Brain (organoid and tissue), 16 donors: ENCODE measurements at places on chromosomes 1 and 21.

DNA sequence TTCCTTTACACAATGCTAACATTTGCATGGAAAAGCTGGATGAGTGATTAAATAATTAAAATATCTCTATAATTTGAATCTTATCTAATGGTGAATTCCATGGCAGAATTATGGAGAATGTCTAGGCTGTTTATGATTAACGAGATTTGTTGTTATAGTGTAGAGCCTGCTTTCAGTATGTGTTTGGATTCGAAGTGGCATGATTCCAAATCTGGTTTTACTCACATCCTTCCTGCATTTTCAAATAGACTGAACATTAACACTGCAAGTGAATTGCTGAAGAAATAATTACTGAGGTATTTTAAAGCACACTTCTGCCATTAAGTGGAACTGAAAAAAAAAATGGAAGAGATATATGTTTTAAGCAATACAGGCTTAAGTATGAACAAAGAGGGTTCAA, 5.1 kb upstream of the NEK7 start:
- no peak for DNase-seq

DNA sequence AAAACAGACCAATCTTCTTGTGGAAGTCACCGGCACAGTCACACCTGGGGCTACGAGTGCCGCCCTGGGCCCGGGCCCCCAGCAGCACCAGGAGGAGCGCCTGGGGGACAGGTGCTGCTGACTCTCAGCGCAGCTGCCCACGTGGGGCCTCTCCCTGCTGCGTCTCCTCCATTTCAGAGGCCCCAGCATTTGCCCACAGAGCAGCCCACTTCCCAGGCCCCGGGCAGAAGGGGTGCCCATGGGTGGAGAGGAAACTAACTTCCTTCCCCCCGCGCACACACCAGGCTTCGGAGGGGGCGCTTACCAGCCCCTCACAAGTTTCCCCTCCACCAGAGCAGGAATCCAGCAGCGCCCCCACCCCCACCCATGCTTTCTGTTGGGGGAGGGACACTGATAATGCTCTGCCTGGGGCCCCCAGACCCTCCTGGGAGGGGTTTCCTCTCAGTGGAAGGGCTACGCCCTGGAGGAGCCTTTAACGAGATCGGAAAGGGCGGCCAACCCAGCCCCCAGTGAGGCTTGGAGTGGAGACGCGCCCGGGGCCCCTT, 440 bp downstream of the TNFRSF25 start:
- no peak for DNase-seq

DNA sequence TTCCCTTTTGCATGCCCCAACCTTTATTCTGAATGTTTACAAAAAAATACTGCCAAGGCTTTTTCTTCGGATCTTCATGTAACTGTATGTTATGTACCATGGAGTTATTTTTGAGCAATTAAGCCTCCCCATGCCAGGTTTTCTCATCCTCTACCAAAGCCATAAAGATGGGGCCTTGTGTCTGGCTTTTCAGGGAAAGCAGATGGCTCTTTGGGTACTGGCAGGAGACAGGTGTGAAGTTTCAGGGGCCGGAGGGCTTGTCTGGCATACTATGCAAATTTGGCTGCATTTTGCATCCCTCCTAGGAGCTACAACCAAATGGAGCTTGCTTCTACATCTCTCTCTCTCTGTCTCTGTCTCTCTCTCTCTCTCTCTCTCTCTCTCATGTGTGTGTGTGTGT, 28.1 kb upstream of the PLXNA2 start:
- DNase-seq = no peak

DNA sequence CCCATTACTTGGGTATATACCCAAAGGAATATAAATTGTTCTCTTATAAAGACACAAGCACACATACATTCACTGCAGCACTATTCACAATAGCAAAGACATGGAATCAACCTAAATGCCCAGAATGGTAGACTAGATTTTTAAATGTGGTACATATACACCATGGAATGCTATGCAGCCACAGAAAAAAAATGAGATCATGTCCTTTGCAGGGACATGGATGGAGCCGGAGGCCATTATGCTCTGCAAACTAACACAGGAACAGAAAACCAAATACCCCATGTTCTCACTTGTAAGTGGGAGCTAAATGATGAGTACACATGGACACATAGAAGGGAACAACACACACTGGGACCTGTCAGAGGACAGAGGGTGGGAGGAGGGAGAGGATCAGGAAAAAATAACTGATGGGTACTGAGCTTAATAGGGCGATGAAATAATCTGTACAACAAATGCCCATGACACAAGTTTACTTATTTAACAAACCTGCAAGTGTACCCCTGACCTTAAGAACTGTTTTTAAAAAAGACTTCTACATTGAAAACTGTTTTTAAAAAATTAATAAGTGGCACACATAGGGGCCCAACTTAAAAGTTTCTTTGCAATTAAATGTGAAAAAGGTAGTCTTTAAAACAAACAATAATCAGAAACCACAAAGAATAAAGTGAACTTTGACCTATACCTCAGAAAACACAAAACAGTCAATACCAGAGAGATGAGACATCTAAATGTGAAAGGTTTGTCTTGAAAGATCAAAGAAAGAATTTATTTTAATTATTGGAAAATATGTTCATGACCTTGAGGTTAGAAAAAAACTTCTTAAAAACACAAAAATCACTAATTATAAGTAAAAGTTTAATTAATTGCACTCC, 75.2 kb downstream of the CDC42BPA start:
- DNase-seq = no peak

DNA sequence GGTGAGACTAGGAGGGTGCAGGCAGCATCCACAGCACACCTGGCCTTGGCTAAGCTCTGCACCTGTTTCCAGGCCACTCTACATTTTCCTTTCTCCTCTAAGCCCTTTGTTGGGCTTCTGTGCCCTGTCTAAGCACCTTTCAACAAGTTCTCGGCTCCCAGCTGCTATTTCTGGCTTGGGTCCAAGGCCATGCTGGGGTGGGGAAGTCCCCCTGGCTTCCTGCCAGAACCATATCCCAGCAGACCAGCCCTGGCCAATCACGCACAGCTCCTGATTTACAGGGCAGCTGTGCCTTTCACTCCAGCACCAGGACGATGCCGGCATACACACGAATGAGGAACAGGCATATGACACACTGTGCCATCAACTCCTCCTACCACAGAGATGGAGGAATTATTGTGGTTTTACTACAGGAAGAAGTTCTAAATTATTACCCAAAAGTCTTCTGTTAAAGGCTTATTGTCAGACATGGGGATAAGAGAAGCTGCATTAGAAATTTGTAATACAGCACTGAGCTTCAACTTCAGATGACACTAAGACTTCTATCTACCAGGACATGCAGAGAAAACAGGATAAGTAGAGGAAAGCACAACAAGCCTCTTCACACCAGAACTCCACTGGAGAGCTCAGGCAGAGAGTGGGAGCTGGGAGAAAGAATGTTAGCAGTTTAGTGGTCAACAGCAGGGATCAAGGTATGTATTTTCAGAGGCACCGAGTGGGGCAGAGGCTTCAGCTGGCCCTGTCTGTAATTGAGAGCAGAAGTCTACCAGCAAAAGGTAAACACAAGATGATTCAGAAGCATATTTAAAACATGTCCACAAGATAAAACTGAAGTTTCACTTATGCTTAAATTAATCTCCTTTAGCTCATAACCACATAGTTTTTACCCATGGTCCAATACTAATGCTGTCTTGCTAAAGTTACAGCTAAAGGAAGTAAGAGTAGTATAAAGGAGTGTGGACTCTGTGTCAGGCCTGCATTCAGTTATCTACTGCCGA, 37.4 kb downstream of the TRIT1 start:
- peak; percentile 95 for DNase-seq

GRCh38 chr1:116493036-116493435, 77.8 kb downstream of the CD58 start:
- DNase-seq = no peak

DNA sequence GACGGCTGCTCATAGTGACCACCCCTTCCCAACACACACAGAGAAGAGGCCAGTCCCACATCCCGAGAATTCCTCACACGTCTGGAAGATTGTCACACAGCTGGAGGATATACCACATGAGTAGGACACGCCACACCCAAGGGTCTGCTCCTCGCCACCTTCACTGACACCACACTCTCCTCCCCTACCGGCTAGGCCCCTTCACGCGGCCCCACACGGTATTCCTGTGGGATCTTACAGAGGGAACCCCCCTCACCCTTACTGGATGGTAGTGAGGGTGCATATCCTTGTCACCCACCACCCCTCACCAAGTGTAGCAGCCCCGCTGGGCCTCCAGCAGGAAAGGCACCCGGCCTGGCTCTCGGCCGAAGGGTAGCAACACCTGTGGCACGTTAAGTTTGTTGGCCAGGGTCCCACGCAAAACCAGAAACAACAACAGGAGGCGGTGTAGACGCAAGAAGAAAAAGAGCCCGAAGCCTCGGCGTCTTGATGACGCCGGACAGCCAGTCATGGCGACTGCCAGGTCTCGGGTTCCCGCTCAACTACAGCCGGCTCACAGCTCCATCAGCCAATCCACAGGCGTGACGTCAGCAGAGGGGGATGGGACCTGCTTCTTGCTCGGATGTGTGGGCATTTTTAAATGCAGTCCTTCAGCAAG, at the start of gene NUP210L:
NUP210L (minus strand) TSS at position 540 of the 658 bp plus-strand sequence.
- peak; percentile 8 for DNase-seq

DNA sequence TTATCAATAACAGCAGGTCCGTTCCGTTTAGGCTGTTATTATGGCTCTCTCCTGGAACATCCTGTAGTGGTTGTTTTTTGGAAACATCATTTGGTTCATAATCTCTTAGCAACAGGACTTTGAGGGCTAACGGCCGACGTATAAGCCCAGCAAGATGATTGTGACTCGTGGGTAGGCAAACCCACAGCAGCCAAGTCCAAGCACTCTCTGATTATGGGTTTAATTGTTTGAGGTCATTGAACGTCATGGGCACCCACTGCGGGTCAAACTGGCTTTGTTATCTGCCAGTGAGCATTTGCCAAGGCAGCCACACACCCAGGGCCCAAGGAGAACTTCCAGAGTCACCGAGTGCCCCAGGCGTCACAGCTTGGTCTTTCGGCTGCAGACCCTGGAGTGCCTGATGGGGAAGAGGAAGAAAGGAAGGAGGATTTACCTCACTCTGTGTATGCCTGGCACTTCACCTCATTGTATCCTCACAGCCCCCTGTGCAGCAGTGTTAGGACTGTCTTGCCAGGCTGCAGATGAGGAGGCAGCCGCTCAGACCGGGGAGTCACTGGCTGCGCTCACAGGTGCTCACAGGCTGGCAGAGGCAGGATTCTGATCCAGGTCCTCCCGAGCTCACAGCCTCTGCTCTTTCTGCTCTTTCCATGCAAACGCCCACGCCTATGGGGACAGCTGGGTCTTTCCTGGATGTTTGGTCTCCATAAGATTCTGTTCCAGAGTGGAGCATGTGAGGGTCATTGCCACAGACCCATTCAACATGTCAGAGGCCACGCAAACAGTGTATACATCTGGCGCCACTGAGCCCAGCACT, 30.8 kb upstream of the EPS8L3 start:
- DNase-seq = no peak
